Trophoblast cell (in vitro differentiated cells and primary cell): ENCODE measurements at places on chromosomes 1 and 21.
A peak's percentile ranks its signal among the peaks of the same experiment; 100 is the strongest.

DNA sequence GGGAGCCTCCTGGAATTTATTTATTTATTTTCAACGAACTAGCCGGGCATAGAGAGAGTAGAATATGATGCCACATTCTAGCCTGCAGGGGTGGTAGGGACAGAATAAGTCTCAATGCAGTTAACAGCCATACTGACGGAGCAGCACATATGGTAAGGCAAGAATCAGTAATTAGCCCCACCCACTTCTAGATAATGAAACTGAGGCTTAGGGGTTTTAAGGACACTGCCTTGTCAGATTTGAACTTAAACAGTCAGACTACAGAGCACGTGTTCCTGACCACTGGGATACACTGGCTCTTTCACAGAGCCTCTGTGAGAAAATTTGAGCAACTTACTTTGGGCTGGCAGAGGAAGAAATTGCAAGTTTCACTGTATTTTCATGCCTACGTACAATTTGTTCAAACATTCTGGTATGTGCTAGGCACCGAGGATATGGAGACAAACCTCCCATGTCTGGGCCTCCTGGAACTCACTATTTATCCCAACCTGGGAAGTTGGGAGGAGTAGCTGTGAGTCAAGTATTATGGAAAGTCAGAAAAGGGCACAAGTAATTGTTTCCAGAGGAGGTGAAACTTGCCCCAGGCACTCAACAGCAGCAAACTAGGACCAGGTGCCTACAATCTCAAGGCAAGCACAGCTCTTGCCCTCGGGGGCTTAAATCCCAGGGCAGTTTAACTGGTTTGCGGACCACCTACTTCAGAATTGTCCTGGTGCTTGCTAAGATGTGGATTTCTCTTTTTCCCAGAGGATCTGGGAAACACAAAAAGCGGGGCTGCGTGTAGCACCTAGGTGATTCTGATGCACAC lies 1.6 kb upstream of the CLIC4 start:
- peaks cover 17% of the 10 kb centered on the region for H3K4me1 ChIP-seq
- peak overlapping the region; percentile 81 for H3K27ac ChIP-seq
- H3K36me3 ChIP-seq = no peaks in the 10 kb centered on the region
- H3K4me3 ChIP-seq = no peak overlapping the region
- no peaks in the 10 kb centered on the region for H3K27me3 ChIP-seq

- no peaks in the 10 kb centered on the region for H3K27me3 ChIP-seq
- H3K36me3 ChIP-seq = peaks cover 2% of the 10 kb centered on the region
- H3K4me3 ChIP-seq = no peak overlapping the region
- H3K27ac ChIP-seq = no peak overlapping the region
Observed at GRCh38 chr1:231695439-231696255, 69.1 kb downstream of the DISC1 start.

DNA sequence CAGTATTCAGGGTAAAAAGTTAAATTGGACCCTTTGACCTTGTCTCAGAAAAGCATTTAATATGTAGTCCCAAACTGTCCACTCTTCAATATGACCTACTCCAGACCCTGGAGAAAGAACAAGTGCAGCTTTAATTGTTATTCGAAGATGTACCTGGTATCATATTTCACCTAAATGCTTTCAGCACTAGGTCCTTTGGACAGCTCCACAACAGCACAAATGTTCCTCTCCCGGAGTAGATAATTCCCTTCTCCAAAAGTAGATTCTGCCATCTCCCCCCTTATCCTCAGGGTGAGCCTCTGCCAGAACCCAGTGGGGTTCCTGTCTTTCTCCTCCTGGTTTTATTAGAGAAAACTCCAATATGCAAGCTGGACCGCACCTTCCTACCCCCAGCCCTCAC lies 104.5 kb upstream of the AJAP1 start:
- no peak overlapping the region for H3K27ac ChIP-seq
- H3K36me3 ChIP-seq = no peaks in the 10 kb centered on the region
- H3K4me1 ChIP-seq = no peaks in the 10 kb centered on the region
- DNase-seq = peak; percentile 5
- no peak overlapping the region for H3K4me3 ChIP-seq
- H3K27me3 ChIP-seq = no peaks in the 10 kb centered on the region

DNA sequence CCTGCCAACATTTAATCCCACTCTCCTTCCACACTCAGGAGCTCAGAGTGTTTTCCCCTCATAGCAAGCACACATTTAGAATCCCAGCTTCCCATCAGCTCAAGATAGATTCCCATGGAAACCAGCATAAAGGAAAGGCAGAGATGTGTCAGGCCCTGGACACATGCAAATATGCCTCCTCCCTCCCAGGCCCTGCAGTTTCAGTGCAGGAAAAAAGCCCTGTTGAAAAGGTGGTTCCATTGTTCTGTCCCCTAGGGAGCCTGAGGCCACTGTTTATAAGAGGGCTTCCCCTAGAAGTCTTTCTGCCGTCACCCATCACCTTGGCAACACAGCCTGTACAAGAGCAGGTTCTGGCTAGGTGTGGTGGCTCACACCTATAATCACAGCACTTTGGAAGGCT lies 3.6 kb downstream of the CACNA1S start:
- no peak overlapping the region for H3K27ac ChIP-seq
- no peak overlapping the region for H3K4me3 ChIP-seq
- DNase-seq = no peak
- H3K27me3 ChIP-seq = no peaks in the 10 kb centered on the region
- no peaks in the 10 kb centered on the region for H3K36me3 ChIP-seq

DNA sequence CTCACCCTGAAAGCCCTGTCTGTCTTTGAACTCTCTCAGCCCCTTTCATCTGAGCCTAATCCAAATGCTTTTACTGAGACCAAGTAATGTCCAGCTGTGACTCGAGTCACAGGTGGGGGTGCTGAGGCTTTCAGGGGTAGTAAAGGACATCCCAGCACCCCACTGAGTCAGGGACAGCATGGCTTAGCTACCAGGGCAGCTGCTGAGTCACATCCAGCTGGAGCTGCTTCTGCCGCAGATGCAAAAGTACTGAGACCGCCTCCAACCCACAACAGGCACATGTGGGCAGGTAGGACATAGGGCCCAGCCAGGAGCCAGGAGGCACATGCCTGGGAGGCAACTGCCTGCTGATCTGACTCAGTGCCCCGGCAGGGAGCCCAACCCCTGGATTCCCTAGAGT lies 6.7 kb upstream of the VSIG8 start:
- no peaks in the 10 kb centered on the region for H3K27me3 ChIP-seq
- no peaks in the 10 kb centered on the region for H3K36me3 ChIP-seq
- peaks cover 7% of the 10 kb centered on the region for H3K4me1 ChIP-seq
- H3K4me3 ChIP-seq = no peak overlapping the region
- H3K27ac ChIP-seq = no peak overlapping the region
